ENCODE measurements at places on chromosomes 12 and 14. TPM values are rescaled to one million over a fixed set of nuclear protein-coding genes. Genes with fewer than 3 reads are reported as not detected.

The GSC gene
- total RNA-seq, result 0.32 TPM

The HVCN1 gene
- 1.3 TPM for total RNA-seq

The LRRK2 gene
- 14.6 TPM for total RNA-seq

The RIPK3 gene
- 10.5 TPM for total RNA-seq

- peak; percentile 39 for ATAC-seq
Observed at GRCh38 chr12:117273091-117273490, 82.8 kb upstream of the FBXO21 start.

DNA sequence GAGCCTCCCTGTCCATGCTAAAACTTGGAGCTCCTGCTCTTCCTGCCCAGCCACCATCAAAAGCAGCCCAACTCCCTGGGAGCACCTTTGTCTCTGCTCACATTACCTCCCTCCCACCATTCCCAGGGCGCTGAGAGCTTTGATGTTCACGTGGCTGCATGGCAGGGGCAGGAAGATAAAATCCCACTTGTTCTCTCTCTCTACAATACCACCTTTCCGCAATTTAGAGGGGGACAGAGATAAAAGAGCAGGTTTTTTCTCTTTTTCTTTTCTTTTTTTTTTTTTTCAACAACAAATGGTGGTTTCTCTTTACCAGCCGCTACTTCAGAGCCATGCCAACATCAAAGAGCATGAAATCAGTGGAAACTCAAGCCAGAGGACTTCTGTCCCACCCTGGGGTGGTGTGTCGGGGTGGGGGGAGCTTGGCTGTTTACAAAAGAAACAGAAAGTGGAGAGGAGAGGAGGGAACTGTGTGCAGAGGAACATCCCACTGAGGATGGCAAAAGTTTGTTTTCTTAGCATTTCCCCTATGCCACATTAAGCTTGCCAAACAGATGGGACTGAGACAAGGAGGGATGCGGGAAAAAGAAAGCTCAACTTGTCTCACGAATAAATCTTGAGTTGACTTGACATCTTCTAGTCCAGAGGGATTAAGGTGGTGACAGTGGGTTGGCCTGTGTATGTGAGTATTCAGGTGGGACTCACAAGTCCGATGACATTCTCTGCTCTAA is 103.7 kb upstream of the NUDT4 start:
- no peak for ATAC-seq

DNA sequence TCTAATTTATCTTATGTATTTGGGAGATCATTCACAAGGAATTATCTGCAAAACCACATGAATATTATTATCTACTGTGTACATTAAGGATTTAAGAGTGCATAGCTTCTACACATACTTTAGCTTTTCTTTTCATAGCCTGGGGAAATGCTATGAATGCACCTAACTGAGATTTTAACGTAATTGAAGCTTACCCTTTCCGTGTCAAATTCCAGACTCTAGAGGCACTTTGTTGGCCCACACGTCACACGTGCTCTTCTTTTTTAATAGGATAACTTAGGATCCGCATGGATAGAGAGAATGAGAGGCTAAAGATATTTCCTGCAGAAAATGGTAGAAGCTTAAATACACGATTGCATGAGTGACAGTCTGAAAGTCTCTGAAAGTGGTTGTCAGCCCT is 481.1 kb downstream of the PCNX1 start:
- ATAC-seq, result no peak

- no peak for ATAC-seq
Observed at GRCh38 chr14:23831596-23831995, 122.0 kb upstream of the DHRS4 start.

- ATAC-seq, result no peak
Observed at GRCh38 chr12:21771311-21771710, 3.2 kb downstream of the KCNJ8 start.

- ATAC-seq, result no peak
Observed at GRCh38 chr14:35866595-35867279, 40.6 kb downstream of the BRMS1L start.

GRCh38 chr14:87877877-87878276 is 115.1 kb downstream of the GALC start:
- no peak for ATAC-seq

GRCh38 chr12:29644536-29645162 is 139.1 kb downstream of the TMTC1 start:
- ATAC-seq, result no peak
